GM19239 (cell line): ENCODE measurements at places on chromosomes 11 and 22.

GRCh38 chr11:72709478-72710238, 35.4 kb upstream of the PDE2A start:
- DNase-seq = no peak

- DNase-seq = no peak
These were observed 85.3 kb upstream of the HEPHL1 start for GRCh38 chr11:93935826-93936225.

DNA sequence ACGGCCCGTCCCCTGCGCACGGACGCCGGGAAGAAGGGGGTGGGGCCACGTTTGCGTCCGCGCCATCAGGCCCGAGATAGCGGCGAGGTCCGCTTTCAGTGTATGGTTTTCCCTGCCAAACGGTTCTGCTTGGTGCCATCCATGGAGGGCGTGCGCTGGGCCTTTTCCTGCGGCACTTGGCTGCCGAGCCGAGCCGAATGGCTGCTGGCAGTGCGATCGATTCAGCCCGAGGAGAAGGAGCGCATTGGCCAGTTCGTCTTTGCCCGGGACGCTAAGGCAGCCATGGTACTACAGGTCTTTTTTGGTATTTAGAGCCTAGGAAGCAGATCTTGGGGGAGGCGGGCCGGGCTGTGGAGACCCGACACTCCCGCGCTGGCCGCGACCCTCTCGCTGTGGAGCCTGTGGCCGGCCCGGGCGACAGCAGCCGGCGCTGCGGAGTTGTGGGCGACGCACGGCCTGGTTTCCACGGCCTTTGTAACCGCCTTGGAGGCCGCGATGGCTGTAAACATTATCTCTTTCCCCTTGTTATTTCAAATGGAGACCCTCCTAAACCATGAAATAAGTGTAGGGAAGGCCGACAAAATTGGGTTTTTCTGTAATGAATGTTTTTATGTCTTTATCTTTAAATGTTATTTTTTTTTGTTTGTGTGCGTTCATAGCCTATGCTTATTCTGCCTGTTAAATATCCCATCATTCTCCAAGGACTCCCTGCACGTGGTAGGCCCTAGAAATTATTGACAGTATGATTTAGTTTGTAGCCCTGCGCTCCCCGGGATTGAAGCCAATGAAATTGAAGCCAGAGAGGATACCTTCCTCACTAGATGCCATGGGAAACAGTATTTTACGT, at the start of gene AASDHPPT:
Gene AASDHPPT (plus strand): TSS at position 54 of the 847 bp plus-strand sequence. CDS start 49 bp downstream, at position 103.
- DNase-seq = no peak

GRCh38 chr11:118608360-118609227, 1.2 kb downstream of the PHLDB1 start:
- no peak for DNase-seq

- no peak for DNase-seq
These were observed 16.9 kb downstream of the CTNND1 start for GRCh38 chr11:57778318-57779037.

DNA sequence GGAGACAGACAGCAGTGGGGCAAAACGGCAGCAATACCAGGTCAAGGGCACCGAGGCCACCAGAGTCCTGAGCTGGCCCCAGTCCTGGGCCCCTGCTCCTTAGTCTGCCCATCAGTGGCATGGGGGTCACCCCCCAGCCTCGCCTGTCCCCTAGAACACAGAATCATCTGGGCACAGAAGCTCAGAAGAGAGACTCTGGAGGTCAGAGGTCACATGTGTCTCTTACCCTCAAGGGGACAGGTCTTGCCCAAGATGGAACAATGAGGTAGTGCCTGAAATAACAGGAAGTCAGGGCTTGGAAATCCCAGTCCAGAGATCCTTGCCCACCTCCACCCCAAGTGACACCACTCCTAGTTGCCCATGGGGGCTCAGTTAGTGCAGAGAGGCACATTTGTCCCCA, 20.6 kb downstream of the PDE2A start:
- DNase-seq = no peak

DNA sequence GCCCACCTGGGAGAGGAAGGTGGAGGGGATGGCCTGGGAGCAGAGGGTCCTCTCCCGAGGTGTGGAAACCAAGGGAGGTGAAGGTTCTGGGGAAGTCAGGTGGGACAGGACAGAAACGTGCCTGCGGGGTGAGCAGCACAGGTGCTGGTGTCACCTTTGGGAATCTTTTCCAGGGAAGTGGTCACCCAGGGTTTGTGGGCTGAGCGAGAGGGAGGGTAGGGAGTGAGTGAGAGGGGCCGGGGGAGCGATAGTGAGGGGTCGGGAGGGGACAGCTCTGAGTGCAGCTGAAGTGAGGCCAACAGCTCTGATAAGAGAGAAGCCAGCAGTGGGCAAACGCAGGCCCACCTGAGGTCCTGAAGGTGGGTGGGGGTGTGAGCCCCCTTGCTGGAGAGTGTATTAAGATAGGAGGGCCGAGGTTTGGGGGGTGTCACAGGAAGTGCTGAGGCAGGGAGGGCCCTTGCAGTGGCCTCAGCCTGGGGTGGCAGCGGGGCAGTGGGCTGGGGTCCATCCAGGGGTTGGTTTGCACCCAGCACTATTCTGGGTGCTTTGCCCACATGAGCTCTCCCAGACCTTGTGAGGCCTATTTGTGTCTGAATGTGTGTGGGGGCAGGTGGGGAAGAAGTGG, 1.6 kb upstream of the SHANK3 start:
- DNase-seq = no peak

- DNase-seq = no peak
These were observed 15.8 kb downstream of the P2RY2 start for GRCh38 chr11:73233692-73234470.

GRCh38 chr11:45321031-45321595, 35.0 kb upstream of the SYT13 start:
- DNase-seq = no peak

DNA sequence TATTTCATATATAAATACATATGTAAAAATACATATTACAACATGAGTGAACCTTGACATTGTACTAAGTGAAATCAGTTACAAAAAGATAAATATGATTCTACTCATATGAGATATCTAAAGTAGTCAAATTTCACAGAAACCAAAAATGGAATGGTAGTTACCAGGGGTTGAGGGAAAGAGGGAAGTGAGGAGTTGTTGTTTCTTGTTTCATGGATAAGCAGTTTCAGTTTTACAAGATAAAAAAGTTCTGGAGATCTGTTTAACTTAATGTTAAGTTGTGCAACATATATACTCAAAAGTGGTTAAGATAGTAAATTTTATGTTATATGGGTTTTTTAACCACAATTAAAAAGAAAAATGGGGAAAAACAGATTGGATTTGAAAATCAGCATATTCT, 107.7 kb downstream of the ELP4 start:
- no peak for DNase-seq

- DNase-seq = no peak
These were observed 65.4 kb downstream of the SMCO4 start for GRCh38 chr11:93477684-93478234.

DNA sequence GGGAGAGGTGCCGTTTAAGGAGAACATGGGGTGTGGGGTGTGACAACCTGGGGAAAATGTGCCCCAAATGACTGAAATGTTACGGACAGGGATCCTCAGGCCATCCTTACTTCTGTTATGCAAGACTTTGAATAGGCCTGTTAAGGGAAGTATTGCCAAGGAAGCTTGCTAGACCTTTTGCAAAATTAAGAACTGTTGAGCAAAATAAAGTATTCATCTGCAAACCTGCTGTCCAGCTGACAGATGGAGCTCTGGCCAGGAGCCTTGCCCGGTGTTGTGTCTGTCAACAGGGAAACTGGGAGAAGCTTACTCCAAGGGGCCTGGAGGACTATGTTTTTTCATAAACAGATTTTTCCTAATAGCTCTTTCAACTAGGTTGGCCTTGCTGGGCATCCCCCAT, 48.0 kb downstream of the FAT3 start:
- DNase-seq = no peak

GRCh38 chr11:98296091-98296880, 724.5 kb upstream of the CNTN5 start:
- no peak for DNase-seq

- no peak for DNase-seq
These were observed 118.5 kb upstream of the LDLRAD3 start for GRCh38 chr11:35825386-35825785.

- peak; percentile 16 for DNase-seq
These were observed 1.4 kb upstream of the C22orf39 start for GRCh38 chr22:19448739-19449421.

GRCh38 chr11:112619106-112619505, 342.1 kb upstream of the NCAM1 start:
- DNase-seq = no peak

DNA sequence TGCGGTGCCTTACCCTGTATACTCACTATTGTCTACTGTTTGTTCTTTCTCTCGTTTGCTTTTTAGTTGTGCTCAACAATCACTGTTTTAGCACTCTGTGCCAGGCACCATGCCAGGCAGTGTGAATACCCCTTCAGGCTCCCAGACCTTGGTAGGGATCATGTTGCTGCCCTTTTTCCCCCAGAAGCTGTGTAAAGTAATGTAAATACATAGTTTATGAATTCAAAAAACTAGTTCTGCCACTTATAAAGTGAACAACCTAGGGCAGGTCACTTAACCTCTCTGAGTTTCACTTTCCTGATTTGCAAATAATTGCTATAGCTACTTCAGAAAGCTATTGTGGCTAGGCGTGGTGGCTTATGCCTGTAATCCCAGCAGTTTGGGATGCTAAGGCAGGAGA, 81.0 kb upstream of the CTSC start:
- DNase-seq = no peak

DNA sequence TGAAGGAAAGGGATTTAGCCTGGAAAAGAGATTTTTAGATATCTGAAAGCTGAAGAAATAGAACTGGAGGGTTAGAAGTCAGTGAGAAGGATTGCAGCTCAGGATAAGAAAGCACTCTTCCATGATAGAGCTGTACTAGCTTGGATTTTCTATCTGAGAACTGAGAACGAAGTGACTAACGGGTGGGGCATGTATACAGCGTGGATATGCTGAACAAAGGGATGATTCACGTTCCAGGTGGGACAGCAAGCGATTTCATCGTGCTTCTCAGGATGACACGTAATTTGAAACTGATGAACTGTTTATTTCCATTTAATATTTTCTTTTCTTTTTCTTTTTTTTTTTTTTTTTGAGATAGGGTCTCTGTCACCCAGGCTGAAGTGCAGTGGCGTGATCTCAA, 53.0 kb downstream of the GRAMD1B start:
- DNase-seq = no peak

DNA sequence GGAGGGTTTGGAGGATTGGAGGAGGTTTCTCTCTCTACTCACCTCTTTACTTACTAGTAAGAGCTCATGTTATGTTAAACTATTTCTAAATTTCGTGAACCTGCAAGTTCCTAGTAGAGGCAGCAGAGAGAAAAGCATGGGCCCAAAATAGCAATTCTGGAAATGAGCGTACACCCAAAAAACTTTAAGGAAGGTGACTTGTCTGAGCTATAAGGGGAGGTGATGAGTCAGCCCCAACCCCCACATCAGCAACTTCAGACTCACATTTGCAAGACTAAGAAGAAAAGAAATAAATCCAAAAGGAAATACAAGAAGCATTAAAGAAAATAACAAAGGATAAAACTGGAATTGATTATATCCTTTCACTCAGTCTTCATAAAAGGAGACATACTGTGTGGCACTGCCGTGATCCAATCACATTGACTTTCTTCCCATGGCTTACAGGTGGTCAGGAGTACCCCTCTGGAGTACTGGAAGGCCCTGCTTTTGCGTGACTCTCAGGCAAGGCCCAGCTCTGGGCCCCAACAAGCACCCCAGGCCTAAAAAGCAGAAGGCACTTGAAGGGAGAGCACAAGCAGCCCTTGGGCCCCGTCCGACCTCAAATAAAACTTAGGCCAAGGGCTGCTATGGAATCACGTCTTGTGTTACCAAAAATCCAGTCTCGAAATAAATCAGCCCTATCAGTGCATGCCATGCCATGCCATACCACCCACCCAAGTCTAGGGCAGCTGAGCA, 14.3 kb downstream of the PACSIN2 start:
- no peak for DNase-seq

GRCh38 chr11:46389450-46390330, 1.9 kb downstream of the CHRM4 start:
- peak; percentile 93 for DNase-seq

- no peak for DNase-seq
These were observed 14.1 kb downstream of the DGAT2 start for GRCh38 chr11:75782540-75783263.

DNA sequence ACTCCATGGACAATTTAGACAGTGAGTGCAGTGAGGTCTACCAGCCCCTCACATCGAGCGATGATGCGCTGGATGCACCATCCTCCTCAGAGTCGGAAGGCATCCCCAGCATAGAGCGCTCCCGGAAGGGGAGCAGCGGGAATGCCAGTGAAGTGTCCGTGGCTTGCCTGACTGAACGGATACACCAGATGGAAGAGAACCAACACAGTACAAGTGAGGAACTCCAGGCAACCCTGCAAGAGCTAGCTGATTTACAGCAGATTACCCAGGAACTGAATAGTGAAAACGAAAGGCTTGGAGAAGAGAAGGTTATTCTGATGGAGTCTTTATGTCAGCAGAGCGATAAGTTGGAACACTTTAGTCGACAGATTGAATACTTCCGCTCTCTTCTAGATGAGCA, 51.4 kb downstream of the SPECC1L start:
- no peak for DNase-seq

GRCh38 chr11:1445741-1446445, 40.7 kb downstream of the MOB2 start:
- no peak for DNase-seq

GRCh38 chr22:35582861-35583670, 34.1 kb downstream of the MB start:
- DNase-seq = peak; percentile 82

DNA sequence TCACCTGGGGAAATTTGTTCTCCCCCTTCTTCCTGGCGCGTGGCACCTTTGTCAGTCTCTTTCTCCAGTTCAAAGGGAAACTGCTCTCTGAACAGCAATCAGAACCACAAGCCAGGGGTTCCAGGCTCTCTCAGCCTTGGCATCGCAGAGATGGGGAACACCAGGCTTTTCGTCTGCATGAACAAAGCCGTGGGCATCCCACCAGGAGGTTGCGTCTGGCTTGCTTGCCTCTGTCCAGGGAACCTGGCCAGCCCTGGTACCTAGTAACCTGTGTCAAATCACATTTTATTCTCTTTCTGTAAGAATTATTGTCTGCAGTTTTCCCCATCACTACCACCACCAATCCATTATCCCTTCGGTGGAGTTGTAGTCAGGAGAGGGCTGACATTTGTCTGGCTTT, 107.0 kb downstream of the WNT7B start:
- DNase-seq = no peak

DNA sequence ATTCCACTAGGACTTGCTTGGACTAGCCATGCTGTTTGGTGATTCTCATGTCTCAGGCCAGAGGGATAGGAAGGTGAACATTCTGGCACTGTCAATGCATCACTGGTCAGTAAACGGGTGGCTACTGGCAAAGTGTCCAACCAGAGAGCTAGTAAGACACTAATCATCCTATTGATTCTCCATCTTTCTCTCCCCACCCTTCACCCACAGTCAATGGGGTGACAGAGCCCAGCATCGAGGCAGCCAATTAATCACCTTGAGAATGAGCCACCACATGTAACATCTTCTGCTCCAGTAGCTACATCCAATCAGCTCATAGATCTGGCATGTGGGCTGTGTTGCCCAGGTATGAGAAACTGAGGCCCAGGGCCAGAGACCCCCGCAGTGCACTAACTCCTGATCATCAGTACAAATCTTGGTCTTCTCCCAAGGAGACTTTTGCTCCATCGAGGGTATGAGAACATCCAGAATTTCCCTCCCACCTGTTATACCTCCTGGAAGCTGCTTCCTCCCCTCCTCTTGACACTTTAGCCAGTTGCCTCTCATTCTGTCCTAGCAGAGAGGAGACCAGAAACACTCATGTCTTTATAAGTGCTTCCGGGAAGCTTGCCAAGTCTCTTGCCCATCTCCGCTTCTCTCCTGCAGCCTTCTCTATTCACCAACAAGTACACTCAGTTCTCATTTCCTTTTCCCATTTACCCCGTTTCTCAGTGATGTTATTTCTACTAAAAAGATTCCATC, 17.0 kb downstream of the HTR3A start:
- no peak for DNase-seq
